H9 (cell line): ENCODE measurements at places on chromosomes 12 and 14. TPM values are rescaled to one million over a fixed set of nuclear protein-coding genes. Genes with fewer than 3 reads are reported as not detected.

Gene POU6F1
- total RNA-seq = 12.0 and 13.3 TPM in 2 replicates

Gene LRRC10
- not detected in 2 replicates for total RNA-seq

Gene ACOT6
- total RNA-seq = not detected in 2 replicates

Gene TMEM253
- 1.9 and 2.2 TPM in 2 replicates for total RNA-seq

Gene EIF2S3B
- total RNA-seq = 2.1 and 2.2 TPM in 2 replicates

Gene RNU4-1
- 3,262 and 3,277 TPM in 2 replicates for total RNA-seq

Gene KRT79
- total RNA-seq = not detected in 2 replicates

Gene INSM2
- total RNA-seq = not detected in 2 replicates
